Stimulated activated CD4-positive, alpha-beta T cell treated with anti-CD3 and anti-CD28 coated beads, Interleukin-15, amount 100 ng/mL, for 48 hours (primary cell): ENCODE measurements at places on chromosomes 6 and 20.

GRCh38 chr6:140209775-140210174, 835.3 kb upstream of the CITED2 start:
- DNase-seq, result no peak

- DNase-seq, result no peak
Observed at GRCh38 chr20:58836616-58837204, 14.0 kb downstream of the GNAS-AS1 start.

GRCh38 chr20:2451939-2452732, 18.5 kb downstream of the SNRPB start:
- peak; percentile 40 for DNase-seq

DNA sequence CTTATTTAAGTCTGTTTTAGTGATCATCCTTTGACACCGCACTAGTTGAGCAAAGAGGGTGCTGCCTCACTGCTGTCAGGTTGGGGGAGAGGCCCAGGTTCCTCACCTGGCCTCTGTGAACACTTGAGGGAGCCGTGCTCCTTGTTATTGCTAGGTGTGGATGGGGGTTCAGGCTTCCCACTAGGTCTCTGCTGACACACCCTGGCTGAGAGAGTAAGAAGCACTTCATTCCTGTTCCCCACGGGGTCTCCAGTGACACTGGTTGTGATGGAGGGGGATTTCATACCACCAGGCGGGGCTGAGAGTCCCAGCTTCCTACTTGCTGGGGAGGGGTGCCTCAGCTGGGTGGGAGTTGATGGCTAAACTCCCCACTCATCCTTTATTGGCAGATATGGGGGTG, 11.1 kb upstream of the NOTCH4 start:
- no peak for DNase-seq

DNA sequence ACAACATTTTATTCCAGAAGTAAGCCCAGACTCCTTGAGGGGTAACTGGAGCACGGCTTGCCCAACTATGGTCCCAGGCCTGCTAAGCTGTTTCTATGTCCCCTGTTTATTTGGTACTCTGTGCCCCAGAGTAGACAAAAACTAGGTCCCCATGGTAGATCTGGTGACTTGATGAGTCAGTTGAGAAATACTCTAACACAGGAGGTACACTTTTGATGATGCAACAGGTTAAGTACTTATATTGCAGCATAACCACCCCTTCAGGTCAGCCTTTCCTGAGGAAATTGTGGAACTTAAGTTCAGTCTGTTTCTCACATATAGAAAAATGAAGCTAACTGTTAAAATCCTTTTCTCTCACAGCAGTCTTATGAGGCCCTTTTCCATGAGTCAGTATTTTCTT, 19.6 kb downstream of the TTPAL start:
- no peak for DNase-seq

GRCh38 chr20:45975686-45976085, 3.7 kb upstream of the ZNF335 start:
- DNase-seq, result no peak

DNA sequence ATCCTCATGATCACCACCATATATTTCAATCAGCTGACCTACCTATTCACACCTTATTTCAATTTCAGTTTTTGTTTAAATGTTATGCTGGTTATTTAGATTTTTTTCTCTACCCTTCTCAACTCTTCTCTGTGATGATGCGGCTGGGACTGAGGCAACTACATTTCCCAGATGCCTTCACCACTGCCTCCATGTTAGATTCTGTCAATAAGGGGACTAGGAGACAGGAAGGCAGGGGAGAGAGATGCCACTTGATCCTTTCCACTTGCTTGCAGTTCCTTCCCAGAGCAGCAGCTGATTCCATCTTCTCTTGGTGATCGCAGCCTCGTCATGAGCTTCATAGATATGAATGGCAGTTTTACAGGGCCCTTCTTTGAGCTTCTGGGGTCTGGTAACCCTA, 33.5 kb upstream of the POU3F2 start:
- DNase-seq, result no peak

GRCh38 chr6:21678990-21679389, 85.4 kb downstream of the SOX4 start:
- DNase-seq, result no peak

- DNase-seq, result no peak
Observed at GRCh38 chr6:29507319-29507718, 19.6 kb upstream of the MAS1L start.

DNA sequence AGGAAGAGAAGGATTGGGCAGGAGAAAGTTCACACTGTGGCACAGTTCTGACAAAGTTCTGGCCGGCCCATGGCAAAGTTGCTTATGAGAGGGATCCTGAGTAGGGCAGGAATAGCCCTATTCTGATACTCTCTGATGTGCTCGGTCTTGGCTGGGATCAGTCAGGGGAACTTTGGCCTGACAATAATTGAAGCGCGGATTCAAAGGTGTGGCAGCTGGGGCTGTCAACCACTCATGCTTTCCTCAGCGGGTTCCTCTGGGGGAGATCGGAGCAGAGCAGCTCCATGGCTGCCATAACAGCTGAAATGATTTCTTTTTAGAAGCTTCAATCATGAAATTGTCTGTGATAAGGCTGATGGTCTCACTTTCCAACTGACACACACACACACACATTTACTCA, 714.1 kb downstream of the DHX35 start:
- no peak for DNase-seq

GRCh38 chr6:151119823-151120524, 119.8 kb upstream of the AKAP12 start:
- DNase-seq, result no peak

GRCh38 chr6:76435174-76435573, 362.7 kb upstream of the IMPG1 start:
- no peak for DNase-seq

GRCh38 chr20:5785146-5785545, 34.9 kb downstream of the SHLD1 start:
- DNase-seq, result no peak

GRCh38 chr6:141463237-141463977, 669.3 kb upstream of the GJE1 start:
- no peak for DNase-seq

DNA sequence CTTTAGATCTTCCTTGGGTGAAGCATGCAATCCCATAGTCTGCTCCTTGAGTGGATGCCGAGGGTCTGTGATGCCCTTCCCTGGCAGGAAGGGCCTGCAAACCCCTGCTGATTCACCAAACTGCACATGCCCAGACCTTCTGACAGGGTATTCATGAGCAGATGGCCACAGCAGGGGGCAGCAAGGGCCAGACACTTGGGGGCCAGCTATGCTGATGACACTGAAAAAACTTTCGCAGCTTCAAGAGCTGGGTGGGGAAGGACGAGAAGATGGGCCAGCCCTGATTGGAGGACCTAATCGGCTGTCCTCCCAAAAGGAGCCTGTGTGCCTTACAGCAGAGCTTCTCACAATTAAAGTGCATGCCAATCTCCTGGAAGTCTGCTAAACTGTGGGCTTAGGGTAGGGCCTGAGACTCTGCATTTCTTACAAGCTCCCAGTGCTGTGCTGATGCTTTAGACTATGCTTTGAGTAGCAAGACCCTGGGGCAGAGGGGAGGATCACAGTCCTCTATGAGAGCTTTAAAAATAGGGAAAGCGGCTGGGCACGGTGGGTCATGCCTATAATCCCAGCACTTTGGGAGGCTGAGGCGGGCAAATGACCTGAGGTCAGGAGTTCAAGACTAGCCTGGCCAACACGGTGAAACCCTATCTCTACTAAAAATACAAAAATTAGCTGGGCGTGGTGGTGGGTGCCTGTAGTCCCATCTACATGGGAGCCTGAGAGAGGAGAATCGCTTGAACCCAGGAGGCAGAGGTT, 15.2 kb upstream of the GDAP1L1 start:
- DNase-seq, result no peak

DNA sequence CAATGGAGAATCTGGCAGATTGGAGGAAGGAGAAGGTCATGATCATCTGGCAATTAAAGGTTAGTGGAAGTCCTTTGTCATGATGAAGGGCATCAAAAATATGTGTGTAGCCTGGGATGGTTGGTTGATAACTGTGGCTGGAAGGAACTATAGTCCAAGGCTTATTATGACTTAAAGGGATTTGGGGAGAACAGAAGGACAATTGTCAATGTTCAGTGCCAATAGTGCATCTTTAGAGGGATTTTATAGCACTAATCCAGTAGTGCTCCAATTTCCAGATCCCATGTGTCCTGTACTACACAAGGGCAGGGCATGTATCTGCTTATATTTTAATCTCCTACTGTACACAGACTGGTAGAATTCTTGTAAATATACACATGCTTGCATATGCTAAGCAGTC, 5.0 kb upstream of the ZBTB24 start:
- DNase-seq, result no peak

DNA sequence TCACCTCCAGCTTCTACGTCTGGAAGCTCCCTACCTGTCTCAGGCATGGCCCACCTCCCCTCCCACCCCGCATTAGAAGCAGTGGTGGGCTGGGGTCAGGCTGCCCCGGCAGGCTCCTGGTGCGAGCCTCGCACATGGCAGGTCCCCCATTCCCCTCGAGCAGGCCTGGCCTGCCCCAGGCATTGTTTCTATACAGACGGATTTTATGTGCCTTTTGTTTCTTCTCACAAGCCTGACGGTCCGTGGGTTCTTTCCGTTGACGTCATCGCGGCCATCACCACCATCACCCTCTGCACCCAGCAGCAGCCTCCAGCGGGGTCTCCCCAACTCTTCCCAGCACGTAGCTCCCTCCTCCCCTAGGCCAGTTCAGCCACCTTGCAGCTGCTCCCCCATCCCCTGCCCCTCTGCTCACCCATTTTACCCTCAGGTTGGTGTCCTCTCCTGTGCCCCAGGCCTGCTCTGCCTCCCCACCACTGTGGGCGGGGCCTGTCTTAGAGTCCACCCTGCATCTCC, 4.6 kb downstream of the CST7 start:
- no peak for DNase-seq

- DNase-seq, result no peak
Observed at GRCh38 chr20:61918548-61918947, 147.1 kb downstream of the TAF4 start.

- DNase-seq, result no peak
Observed at GRCh38 chr6:70152786-70153185, 150.1 kb downstream of the COL9A1 start.

GRCh38 chr20:18072532-18072931, 14.8 kb upstream of the OVOL2 start:
- DNase-seq, result no peak
